ENCODE measurements at places on chromosomes 4 and X.

- DNase-seq = no peak
These were observed 109.1 kb downstream of the GPAT3 start for GRCh38 chr4:83644677-83645659.

DNA sequence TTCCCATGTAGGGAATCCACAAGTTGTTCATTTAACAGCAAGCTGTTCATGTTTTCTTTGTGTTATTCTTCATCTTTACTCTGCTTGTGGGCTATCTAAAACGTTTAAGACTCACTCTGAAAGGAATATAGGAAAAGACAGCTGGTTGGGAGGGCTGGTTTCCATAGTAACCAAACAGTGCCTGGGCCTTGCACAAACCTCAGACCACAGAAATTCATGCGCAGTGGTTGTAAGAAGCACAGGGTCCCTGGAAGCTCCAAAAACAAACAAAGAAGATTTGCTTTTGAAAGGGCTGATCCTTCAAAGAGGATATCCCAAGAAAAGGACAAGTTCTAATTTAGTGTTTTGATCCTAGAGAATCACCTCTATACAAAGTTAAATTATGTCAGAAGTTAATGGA is 7.8 kb downstream of the SERTM2 start:
- no peak for DNase-seq

DNA sequence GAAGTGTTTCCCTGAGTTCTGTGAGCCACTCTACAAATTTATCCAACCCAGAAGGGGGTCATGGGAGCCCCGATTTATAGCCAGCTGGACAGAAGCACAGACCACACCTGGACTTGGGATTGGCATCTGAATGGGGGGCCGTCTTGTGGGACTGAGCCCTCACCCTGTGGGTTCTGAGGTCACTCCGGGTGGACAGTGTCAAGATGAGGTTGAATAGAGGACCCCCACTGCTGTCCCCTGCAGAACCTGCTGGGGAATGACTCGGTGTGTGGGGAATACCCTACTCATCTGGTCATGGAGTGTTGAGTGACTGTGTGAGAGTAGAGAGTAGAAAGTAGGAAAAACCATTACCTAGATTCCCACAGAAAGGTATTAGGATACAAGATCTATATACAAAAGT is 67.5 kb downstream of the ZFYVE28 start:
- peak; percentile 47 for DNase-seq

DNA sequence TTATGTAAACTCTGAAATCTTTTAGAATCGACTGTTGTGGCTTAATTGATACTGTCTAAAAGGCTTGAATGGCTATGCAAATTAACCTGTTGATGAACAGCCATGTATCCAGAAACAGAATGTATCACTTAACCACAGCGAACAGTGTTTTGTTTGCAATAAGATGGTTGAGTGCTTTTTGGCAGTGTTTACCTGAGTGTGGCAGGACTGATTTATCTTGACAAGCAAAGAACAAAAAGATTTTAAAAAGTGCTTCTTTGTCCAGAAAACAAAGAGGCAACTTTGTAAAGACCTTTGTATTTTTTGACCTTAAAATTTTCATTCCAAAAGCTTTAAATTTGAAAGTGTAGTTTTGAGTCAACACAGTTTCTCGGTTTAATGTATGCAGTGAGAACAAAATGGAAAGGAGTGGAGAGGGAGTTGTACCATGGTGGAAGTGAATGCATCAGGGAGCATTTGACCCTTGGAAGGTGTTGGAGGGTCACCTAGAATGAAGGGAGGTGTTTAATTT is 18.0 kb downstream of the ARHGAP10 start:
- DNase-seq = no peak

- DNase-seq = no peak
These were observed 925.8 kb downstream of the FSTL5 start for GRCh38 chr4:161238033-161238432.

- DNase-seq = no peak
These were observed 197.3 kb downstream of the CFAP299 start for GRCh38 chr4:80532674-80533333.

GRCh38 chr4:138696058-138696457 is 319.5 kb upstream of the NOCT start:
- no peak for DNase-seq

GRCh38 chrX:147859666-147860065 is 52.1 kb upstream of the FMR1 start:
- no peak for DNase-seq

DNA sequence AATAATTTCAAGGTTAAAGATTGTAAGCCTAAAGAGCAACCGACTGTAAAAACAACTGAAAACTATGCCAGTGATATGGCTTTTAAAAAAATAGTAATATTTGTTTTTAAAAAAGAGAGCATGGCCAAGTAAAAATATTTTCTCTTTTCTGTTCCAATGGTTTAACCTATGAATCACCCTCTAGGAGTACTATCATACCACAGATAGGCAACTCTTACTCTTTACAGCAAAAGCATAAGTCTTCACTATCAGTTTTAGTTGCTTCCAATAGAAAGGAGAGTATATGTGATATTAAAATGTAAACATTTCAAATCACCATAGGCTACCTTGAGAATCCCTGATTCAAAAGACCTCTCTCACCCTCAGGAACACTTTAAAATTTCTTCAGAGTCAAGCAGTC is 102.6 kb downstream of the AMELX start:
- no peak for DNase-seq
